Substantia nigra (tissue), 51 donors: ENCODE measurements at places on chromosomes 13 and 19.

- no peak for DNase-seq
Observed at GRCh38 chr19:14078411-14078810, 5.8 kb downstream of the MISP3 start.

- DNase-seq = no peak
Observed at GRCh38 chr13:23740002-23740401, 149.2 kb downstream of the MIPEP start.

DNA sequence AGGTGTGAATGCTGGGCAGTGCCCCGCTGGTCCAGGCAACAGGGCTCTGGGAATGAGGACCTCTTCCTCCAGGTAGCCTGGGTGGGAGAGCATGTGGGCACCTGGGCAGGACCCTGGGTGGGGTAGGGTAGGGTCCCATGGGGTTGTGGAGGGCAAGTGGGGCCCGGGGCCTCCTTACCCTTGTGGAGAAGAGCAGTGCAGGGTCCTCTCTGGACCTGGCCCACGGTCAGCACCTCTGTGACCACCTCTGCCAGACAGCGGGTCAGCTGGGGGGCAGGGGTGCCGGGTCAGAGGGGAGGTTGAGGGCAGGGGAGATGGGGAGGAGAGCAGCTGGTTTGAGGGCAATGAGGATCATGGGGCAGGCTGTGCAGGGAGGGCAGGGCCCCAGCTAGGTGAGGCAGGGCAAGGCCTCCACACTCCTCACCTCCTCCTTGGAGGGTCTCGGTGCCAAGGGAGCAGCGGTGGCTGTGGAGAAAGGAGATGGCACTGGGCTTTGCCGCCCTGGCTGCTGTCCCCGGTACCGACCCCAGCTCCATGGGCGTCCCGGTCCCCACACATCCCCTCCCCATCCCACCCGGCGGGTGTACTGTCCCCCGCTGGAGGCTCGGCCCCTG, 491 bp downstream of the CCER2 start:
- no peak for DNase-seq

GRCh38 chr13:110221406-110222117, 85.4 kb downstream of the COL4A1 start:
- no peak for DNase-seq

- DNase-seq = no peak
Observed at GRCh38 chr13:40814803-40815202, 25.4 kb downstream of the SLC25A15 start.

GRCh38 chr13:31121379-31122140, 40.1 kb downstream of the HSPH1 start:
- no peak for DNase-seq

DNA sequence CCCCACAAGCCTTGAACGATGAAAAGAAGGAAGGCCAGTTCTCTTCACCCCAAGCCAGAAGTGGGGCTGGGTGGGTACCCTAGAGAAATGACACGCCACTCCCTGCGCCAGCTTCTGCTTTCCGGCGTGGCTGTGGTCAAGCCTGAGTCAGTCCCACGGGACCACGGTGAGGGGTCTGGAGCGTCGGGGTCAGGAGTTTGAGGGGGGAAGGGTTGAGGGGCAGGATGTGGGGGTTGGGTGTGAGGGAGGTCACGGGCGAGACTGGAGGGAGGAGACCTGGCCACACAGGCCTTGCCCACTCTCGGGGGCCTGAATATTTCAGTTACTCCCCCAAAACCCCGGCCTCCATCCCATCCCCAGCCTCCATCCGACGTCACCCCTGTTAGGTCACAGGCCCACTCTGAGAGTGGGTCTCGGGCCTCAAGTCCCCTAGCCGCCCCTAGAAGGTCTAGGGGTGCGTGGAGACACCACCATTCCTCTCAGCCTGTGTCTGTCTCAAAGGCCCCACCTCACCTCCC, 500 bp upstream of the IFI30 start:
- peak; percentile 57 for DNase-seq
